ENCODE measurements at places on chromosomes 13 and 19.

GRCh38 chr13:92224052-92224821 lies 825.8 kb downstream of the GPC5 start:
- no peak for DNase-seq

DNA sequence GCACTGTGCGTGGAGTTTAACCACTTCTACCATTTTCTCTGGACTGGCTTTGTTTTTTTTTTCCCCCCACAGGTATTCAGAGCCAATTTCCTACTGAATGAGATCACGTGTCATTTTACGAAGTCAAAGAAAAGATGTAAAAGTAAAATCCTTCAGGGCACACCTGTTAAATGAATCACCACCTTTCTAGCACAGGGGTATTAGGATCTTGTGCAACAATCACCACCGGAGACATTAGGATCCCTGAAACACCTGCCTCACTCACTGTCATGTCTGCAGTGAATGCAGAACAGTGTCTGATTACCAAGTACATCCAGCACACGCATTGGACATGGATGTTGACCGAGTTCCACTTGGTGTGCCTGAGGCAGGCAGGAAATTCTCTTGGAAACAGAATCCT lies 17.2 kb downstream of the BRD4 start:
- DNase-seq: no peak

GRCh38 chr13:69292789-69293425 lies 814.7 kb upstream of the ATXN8OS start:
- no peak for DNase-seq

DNA sequence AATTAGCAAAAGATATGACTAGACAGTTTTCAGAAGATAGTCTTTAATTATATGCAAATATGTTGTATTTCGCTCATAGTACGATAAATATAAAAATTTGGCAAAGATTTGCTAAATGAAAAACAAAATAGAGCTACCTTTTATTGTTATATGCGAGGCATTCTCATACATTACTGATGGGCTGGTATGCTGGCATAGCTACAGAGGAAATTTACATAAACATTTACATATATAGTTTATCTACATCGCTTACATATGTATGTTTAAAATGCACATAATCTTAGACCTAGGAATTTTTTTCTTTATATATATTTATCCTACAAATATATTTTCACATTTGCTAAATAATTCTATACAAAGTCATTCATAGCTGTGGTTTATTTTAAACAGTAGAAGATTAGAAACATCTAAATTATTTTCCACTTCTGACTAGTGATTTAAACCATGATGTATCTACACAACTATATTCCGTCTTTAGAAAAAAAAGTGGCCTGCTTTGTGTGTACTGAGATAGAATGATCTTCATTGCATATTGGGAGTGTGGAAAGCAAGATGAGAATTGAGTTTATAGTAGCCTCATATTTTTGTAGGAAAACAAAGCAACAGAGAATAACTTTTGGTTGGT lies 1345.0 kb upstream of the SLC10A2 start:
- DNase-seq: no peak

DNA sequence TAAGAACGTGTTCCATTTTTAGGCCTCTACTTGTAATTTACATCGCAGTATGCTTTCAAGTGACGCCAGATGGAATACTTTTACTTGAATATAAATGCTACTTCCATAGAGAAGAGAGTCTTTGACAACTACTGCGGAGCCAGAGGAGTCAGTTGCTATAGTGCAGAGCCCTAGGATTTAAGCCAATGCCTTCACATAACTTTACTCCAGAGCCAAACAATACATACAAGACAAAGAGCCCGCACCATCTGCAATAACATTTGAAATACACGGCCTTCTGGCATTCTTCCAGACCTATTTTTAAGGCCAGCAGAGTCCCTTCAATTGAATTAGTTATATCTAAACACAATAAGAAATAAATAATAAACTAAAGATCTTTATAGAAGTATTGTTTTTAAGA lies 59.4 kb downstream of the XPO4 start:
- DNase-seq: no peak

- no peak for DNase-seq
These were observed 5.5 kb downstream of the SF3A2 start for GRCh38 chr19:2242092-2242537.

DNA sequence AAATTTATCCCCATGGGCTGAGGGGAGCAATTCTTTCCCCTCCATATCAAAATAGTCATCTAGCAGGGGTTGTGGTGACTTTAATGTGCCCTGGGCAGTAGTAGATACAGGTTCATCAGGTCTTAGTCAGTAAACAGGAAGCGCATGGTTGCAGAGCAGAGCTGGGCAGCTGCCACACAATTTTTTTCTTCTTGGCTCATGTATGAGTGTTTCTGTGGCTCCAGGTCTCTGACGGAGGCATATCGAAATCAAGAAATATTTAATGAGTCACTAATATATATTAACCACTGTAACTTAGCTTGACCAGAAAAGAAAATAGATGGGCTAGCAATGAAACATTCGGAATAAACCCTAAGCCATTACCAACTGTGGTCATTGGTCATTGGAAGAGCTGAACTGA lies 68.4 kb upstream of the UBL3 start:
- no peak for DNase-seq

- no peak for DNase-seq
These were observed 114.8 kb upstream of the TDRD3 start for GRCh38 chr13:60282186-60282585.

- no peak for DNase-seq
These were observed 35.4 kb downstream of the ANKRD10 start for GRCh38 chr13:110879482-110879881.

GRCh38 chr19:23817519-23817918 lies 58.8 kb upstream of the ZNF681 start:
- DNase-seq: no peak

GRCh38 chr13:19658831-19659230 lies 25.4 kb downstream of the MPHOSPH8 start:
- no peak for DNase-seq

DNA sequence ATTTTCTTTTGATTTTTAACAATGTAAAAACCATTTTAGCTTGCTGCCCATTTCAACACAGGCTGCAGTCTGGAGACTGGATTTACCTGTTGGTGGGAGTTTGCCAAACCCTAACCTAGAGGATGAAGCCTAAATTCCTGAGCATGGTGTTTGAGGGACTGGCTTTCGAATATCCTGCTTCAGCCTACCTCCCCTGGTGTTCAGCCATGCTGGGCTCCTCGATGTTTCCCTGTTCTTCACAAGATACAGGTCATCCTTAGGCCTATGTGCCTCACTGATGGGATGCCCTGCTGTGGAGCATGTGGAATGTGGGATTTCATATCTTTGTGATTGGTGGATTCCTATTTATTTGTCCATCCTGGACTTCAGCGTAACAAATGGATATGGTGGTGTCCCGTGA lies 20.4 kb upstream of the ERCC5 start:
- no peak for DNase-seq

- no peak for DNase-seq
These were observed 30.7 kb upstream of the POMP start for GRCh38 chr13:28628241-28628640.

DNA sequence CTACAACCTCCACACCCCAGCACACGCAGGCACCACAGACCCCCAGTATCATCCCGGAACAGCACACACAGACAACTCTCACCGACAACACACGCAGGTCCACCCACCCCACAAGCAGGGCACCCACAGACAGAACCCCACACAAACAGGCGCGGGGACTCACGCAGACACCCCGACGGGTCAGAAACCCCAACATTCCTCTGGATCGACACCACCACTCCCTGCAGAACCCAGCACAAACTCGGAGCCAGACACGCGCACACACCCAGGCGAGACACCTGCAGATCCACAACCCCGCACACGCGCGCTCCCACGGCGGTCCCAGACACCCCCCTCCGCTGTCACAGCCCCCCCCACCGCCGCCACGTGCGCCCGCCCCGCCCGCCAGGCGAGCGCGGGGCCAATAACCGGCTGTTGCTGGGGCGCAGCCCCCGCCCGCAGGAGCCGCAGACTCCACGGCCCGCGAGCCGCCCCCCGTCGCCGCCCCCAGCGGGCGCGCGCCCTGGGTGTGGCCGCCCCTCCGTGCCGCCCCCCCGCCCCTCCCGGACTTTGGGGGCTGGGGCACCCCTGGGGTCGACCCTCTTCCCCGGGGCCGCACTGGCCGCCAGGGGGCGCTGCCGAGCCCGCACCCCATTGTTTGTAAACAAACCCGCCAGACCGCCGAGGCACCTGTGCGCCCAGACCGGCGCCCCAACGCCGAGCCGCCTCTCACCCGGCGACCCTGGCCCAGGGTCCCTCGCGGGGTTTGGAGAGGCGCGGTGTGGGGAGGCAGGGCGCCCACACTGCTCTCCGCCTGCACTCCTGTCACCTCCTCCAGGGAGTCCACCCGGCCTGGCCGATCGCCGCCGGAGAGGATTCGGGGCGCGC lies 712 bp downstream of the BBC3 start:
- DNase-seq: peak; percentile 71

GRCh38 chr13:82947191-82947621 lies 935.1 kb downstream of the SLITRK1 start:
- DNase-seq: no peak

DNA sequence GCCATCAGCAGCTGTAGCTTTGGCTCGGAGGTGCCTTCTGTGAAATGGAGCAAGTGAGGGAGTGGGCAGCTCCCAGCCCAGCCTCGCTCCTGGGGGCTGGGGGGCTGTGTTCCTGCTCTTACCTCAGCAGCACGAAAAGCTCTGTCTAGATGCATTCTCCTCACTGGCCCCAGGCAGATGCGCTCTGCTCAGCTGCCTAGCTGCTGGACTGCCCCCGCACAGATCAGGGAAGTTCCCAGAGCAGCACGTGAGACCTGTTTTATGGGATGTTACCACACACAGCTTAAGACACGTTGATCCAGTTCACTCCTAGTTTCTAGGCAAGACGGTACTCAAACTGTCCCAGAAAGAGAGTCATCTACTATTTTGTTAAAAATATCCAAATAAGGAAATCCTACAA lies 13.6 kb downstream of the LCP1 start:
- peak; percentile 48 for DNase-seq

DNA sequence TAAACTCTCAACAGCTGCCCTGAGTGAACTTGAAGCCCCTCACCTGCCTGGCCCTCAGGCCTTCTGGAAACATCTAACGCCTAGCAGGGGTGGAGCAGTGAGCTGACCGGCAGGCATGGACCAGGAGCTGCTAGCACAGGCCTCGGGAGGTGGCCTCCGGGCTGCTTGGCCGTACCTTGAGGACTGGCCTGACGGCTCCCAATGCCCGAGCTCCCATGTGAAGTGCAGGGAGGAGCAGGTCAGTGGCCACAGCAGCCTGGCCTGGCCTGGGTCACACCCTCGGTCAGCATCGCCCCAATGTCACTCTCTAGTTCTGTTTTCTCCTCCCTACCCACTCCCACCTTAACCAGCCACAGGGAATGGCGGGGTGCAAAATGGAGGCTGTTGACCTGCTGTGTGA lies 19.0 kb downstream of the TSHZ3 start:
- no peak for DNase-seq

DNA sequence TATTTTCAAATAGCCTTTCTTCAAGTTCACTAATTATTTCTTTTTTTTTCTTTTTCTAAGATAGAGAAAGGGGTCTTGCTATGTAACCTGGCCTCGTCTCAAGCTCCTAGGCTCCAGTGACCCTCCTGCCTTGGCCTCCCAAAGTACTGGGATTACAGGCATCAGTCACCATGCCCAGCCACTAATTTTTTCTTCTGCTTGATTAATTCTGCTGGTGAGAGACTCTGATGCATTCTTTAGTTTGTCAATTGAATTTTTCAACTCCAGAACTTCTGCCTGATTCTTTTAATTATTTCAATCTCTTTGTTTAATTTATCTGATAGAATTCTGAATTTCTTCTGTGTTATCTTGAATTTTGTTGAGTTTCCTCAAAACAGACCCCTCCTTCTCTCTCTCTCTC lies 11.4 kb downstream of the BLOC1S3 start:
- DNase-seq: no peak

DNA sequence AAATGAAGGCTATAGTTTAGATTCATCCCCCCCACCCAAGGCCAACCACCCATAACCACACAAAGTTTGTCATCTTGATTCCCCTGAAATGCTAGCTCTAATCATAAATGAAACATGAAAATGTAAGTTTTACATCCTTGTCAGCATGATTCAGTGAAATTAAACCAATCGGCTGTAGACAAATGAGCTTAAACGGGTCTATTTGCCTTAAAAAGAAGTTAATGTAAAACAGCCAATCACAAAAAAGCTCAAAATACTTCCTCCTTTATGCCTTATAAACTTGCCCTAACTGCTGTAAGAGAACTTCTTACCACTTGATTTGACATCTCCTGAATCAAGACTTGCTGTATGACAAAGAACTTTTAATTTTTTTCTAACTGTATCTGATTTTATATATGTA lies 34.5 kb upstream of the MRI1 start:
- DNase-seq: no peak

DNA sequence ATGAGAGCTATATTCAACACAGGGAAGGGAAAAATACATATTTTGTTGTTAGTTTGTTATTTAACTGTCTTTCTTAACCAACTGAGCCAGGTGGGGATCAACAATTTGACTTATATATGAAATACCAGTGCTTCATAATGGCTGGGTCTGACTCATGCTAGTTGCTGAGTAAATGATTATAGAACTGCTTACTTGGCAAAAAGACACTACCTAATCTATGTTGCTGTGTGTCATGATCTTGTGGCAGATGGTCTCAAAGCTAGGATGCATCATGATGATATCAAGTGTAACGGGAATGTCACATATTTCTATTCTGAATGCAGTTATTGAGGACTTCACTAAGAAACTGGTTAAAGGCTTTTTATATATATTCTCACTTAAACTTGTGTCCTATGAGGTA lies 727.4 kb upstream of the SLITRK1 start:
- no peak for DNase-seq

DNA sequence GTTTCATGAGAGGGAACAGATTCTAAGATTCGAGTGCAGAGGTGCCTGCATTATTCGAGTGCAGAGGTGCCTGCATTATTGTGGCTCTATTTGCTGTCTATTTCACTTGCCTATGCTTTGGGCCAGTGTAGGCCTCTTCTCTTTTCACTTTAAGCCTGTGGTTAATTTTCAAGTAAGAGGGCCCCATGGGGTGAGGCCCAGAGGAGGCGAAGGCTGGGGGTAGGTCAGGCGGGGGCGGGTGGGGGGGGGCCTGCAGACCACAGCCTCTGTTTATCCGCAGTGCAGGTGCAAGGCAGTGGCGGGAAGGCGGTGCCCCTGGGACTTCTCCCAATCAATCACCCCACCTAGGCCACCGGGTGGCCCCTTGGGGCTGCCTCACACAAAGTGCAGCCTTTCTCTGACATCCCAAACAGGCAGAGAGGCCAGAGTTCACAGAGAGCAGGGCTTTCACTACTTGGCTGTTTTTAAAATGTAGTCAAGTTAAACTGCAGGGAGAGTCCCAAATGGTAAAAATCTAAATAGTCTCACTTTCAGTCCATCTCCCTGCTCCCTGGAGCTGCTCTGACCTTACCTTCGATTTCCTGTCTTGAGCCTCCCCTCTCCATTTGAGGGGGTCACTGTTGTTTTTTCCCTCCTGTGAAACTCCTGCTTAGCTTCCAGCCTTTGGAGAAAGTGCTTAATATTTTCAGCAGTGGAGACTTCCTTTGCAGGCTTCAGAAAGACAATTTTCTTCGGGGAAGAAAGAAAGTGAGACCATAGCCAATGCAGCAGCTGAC lies 249.0 kb downstream of the DLEU7 start:
- DNase-seq: no peak
